ENCODE measurements at places on chromosomes 2 and 18.

DNA sequence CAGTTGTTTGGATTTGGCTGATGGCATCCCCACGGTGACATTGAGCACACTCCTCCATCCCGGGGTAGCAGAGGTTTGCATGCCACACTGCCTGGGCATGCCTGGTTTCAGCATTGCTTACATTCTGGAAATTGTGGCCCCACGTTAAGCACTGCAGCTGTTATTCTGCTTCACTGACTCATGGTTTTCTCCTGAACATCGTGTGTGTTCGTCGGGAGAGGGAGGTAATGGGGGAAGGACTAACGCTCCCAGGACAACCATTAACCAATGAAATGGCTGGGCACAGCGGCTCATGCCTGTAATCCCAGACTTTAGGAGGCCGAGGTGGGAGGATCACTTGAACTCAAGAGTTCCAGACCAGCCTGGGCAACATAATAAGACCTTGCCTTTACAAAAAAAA, 28.2 kb upstream of the YWHAQ start:
- no peak for DNase-seq

GRCh38 chr2:207867056-207867455, 97.3 kb upstream of the FZD5 start:
- no peak for DNase-seq

DNA sequence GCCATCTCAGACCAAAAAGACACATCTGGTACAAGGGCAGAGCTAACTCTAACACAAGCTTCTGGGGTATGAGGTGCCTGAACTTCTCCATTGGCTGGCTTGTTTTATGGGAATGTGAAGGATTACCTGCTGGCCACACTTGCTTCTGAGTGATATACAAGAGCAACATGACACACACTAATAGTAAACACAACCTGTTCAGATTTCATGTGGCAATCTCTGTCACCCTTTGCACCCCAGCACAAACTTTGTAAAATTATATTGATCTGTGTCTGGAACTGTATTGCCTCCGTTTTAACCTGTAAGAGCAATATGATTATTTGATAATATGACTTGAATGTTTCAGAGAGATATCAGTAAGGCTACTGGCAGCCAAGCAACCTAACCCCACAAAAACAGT, 276.7 kb downstream of the CCDC85A start:
- no peak for DNase-seq

DNA sequence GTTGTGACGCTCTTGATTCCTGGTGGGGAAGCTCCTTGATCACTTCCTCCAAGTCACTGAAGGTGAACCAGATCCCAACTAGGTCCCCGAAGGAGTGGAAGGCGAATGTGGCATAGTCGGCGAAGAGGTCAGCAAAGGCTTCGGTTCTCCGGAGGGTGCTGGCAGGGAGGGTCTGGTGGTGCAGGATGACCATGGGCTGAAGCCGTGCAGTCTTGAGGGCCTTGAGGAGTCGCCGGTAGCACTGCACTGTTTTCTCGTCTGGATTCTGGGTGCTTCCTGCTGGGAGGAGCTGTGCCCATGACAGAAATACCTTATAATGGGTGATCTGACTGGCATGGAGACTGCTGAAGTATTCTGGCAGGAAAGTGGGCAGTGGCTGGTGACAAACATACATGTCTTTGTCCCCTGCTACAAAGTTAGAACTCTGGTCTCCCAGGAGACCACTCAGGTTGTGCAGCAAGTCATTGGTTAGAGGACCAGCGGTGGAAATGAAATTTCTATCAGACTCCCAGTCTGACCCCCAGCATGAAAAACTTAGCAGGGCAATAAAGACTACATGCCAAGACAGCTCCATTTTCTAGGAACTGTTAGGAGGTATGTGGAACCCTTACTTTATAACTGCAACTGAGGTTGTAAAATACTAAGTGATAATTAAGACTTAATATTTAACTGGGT, at the start of gene LCT:
Gene LCT (minus strand): TSS at position 589 of the 675 bp plus-strand sequence. CDS start 15 bp downstream, at position 574.
- no peak for DNase-seq

DNA sequence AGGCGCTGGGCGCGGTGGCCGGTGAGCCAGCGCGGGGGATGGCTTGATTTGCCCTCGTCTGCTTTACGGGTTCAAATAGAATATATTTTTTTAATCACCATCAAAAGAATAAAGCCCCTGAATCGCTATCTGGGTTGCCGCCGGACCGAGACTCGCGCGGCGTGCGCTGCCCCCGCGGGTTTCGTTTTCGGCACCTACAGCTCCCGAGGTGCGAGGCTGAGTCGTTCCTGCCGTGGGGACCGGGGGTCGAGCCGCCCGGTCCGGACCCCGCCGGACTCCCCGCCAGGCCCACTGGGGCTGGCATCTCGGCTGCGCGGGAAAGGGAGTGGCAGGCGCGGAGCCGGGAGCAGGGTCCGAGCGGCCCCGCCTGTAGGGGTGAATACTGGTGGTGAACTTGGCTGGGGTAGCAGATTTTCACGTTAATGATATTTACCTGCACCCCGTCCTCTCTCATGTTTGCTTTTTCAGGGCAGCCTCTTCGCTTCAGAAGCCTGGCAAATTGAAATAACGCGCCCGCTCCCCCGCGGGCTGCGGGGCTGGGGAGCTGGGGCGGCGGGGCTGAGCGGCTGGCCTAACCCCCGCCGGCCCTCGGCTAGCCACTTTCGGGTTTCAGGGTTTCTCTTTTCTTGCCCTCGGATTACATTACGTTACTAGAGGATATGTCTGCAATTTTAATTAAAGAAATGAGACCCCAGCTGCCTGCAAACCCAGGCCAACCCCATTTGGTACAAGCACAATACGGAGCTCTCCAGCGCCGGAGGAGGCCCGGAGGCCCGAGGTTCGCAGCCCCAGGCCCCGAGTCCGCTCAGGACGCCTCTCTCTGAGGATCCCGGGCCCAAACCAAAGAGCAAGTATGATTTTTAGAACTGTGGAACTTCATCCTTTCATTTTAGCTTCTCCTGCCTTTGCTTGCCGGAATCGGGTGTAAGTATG, 1.7 kb upstream of the CELF4 start:
- DNase-seq, result no peak

GRCh38 chr18:45560870-45561269, 54.4 kb upstream of the SLC14A2 start:
- DNase-seq, result no peak

DNA sequence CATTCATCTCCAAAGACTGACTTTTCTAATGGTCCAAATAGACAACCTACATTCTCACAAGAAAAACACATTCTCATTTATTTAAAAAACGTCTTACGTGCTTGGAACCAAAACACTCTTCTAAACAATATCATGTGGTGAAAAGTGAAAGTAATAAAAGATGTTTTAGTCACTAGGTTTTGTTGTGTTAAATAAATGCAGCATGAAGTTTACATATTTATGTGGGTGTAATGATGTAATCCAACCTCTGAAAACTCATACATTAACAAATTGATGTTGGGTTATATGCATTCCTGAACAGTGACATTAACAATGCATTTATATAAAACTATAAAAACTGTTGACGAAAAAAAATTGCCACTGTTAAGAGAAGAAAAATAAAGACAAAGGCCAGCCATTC, 55.1 kb upstream of the ACVR2A start:
- no peak for DNase-seq

DNA sequence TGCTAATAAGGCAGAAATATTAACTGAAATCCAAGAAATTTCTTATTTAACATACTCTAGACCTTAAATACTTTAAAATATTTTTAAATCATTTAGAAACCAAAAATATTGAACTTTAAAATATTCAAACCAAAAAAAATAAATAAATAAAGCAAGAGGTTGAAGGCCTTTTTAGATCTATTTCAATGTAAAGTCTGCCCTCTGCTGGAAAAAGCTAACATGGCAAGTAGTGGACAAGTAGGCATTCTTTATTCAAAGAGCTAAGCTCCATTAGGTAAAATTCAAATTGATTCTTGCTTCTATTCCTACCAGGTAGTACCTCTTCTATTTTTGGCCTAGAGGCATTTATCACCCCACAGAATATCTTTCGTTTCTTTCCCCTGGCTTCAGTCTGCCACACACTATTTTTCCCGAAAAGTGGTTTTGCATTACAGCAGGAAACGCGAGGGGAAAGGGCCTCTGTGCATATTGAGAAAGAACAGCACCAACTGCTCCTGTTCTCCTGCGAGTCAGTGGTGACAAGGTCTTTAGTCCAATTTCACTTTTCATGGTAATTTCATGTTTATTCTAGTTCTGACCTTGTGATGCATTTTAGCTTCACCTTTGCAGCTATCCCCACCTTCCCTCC, 20.4 kb downstream of the IFIH1 start:
- peak; percentile 75 for DNase-seq

DNA sequence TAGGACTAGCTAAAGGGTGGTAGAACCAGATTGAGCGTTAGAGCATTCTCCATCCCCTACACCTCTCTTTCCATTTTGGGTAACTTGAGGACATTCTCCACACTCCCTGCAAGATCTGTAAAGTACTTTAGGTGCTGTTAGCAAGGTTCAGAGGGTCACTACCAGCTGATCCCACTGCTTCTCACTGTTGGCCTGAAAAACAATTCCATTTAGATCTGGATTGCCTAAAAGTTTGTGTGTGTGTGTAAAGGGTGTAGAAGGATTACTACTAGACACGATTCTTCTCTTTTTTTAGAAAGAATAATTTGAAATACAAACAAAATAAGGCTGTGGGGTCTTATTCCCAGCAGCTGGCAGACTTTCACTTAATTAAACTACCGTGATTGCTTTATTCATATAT, 95.1 kb upstream of the TMEM178A start:
- DNase-seq, result no peak

DNA sequence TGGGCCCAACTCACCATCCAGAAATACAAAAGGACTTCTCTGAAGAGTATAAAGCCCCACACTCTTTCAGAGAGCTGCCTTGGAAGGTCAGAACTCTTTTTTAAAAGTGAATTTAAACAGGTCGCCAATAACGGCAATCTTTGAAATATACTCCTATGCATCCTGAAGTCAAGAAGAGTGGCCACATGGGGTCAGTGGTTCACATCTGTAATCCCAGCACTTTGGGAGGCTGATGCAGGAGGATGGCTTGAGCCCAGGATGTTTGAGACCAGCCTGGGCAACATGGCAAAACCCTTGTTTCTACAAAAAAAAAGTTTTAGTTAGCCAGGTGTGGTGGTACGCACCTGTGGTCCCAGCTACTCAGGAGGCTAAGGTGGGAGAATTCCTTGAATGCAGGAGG, 68.1 kb upstream of the FZD7 start:
- DNase-seq, result no peak

DNA sequence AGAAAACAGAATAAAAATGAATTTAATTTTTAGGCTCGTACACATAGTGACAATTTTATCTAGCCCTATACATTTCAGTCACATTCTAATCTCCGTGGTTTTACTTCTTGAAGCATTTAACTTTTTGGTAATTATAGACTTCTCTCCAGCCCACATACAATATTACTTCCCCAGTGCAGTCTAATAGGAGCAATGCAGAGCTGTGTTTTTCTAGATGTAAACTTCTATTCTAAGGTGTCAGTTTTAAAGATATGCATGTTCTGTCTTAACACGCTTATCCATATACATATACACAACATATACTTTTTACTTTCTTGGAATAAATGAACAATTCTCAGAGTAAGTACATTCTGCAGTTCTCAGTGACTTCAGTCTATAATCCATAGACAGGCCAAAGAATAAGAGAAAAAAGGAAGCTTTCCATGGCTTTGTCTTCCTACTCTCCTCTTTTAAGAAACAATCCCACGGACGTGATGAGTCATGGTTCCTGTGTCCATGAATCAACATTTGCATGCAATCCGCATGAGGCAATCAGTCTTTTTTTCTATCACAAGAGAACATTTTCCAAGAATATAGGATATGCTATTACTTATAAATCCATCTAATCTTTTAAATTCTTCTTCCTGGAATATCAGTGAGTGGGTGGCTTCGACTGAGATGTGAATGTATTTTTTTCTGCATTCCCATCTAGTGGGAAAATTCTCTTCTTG, 42.8 kb downstream of the CCDC102B start:
- peak; percentile 95 for DNase-seq

- DNase-seq, result no peak
These were observed 50.6 kb downstream of the MDH1 start for GRCh38 chr2:63639344-63639743.

- no peak for DNase-seq
These were observed 26.6 kb downstream of the CROCC2 start for GRCh38 chr2:240932724-240933047.

DNA sequence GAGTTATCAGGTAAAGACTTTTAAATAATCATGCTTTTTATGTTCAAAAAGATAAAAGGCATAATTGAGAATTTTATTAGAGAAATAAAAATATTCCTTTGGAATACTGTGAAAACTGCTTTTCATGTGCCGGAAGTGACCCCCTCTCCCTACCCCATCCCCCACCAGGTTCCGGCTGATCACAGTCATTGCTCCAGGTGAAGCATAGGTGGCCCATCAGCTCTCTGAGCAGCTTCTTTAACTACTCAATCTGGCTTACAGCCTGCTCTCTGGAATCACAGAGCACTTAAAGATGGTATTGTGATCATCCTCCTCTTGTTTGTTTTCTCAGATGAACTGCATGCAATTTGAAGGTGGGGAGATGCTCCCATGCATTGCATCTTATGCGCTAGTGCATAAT, 257.7 kb downstream of the EN1 start:
- no peak for DNase-seq

- peak; percentile 83 for DNase-seq
These were observed 4.7 kb downstream of the CD302 start for GRCh38 chr2:159793326-159793725.

GRCh38 chr18:35158728-35159450, 81.9 kb upstream of the ZNF397 start:
- peak; percentile 74 for DNase-seq

- DNase-seq, result peak; percentile 62
These were observed 34.0 kb upstream of the TMEM178A start for GRCh38 chr2:39631718-39632117.

DNA sequence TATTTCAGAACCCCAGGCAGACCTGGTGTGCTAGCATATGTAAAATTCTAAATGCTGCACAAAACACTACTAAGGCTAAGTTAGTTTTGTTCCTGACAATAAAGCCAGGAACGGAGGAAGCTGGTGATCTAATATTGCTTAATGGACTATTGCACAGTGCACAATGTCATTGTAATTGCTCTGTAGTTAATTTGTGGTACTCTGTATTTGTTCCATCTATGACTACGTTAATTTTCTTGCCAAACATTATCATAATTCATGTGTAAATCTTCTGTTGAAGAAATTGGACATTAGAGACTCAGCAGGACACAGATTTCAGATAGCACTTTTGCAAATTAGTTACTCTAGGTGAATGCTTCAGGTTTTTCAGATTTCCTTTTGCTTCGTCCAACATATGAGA, 232.3 kb downstream of the RIT2 start:
- DNase-seq, result no peak

- no peak for DNase-seq
These were observed 37.6 kb upstream of the SLC40A1 start for GRCh38 chr2:189618197-189618596.
